ENCODE measurements at places on chromosomes 1 and 21.

- DNase-seq, result no peak
Measured at GRCh38 chr21:23963454-23963853, 1643.8 kb downstream of the MRPL39 start.

DNA sequence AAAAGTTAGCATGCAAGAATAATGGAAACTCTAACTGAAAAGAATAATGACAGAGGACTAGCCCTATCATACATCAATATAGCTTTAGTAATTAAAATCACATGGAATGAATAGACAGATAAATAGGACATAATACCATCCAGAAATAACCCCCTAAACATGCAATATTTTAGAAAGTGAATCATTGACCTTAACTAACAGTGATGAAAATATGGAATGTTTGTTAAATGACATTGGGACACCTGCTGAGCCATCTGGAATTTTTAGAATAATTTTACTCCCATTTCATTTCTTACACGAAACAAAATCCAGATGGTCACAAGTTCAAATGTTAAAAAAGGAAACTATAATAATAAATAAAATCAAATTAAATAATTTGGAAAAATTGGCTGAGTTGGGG is 53.1 kb upstream of the FMO3 start:
- no peak for DNase-seq

GRCh38 chr1:204711103-204711946 is 25.8 kb upstream of the LRRN2 start:
- no peak for DNase-seq

GRCh38 chr21:32494934-32495709 is 82.6 kb downstream of the EVA1C start:
- DNase-seq, result peak; percentile 28

DNA sequence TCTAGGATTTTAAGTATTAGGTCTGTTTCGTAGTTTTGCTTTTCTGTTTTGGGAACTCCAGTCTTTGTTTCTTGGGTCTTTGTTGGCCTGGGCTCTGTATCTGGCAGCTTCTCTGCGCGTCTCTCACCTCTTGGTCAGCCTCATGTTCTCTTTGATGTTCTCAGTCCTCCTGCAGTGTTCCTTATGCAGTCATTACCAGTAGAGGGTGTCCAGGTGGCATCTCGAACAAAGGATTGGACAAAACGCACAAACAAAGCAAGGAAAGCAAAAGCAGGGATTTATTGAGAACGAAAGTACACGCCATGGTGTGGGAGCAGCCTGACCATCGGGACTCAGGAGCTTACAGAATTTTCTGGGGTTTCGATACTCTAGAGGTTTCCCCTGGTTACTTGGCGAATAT is 133.7 kb upstream of the COL6A1 start:
- DNase-seq, result no peak

DNA sequence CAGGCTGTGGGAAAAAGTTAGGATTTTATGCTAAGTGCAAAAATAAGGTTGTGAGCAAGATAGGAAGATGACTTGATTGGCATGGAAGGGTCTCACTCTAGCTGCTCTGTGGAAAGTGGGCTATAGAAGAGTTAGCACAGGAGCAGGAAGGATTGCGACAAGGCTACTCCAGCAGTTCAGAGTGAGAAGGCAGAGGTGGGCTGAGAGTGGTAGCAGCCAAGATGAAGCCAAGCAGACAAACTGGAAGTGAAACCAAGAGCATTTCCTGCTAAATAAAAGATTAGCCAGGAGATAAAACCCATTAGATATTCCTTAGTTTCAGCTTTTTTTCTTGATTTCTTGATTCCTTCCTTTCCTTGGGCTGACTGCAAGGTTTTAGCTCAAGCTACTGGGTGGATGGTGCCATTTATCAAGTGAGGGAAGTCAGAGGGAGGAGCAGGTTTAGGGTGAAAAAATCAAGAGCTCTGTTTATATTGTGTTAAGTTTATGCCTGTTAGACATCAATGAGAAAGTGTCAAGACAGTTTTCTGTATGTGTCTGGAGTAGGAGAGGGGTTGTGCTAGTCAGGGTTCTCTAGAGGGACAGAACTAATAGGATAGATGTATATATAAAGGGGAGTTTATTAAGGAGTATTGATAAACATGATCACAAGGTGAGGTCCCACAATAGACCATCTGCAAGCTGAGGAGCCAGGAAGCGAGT is 33.1 kb upstream of the ZNF644 start:
- DNase-seq, result no peak

DNA sequence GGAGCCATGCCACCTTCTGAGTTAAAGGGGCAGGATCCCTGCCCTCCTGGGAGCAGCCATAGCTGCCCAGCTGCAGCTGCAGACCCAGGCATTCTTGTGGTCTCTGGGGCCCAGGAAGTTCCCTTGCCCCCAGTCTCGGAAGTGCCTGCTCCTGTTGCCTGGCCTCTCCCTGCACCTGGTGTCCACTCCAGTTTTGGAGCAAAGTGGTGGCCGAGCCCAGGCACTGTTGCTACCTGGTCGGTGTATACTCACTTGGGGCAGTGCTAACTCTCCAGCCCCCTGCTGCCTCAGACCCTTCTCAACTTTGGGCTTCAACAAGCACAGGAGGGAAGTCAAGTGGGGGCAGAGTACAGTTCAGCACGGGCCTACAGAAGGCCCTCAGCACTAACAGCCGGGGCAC is 352.9 kb upstream of the NCAM2 start:
- DNase-seq, result no peak

DNA sequence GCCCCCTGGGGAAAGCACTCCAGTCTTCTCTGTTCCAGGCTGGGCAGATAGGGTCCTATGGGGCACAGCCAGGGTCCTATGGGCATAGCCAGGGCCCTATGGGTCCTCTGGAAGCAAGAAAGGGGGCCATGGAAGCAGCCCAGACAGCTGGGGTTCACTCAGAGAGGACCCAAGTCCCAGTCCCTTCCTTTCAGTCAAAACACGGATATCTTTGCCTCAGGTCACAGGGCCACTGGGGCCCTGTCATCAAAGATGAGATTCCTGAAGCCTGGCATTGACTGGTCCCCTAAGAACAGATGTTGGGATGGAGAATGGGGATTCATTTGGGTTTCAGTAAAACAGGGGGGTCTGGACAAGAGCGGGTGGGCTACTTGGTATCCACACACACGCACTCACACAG is 8.5 kb downstream of the IGSF8 start:
- no peak for DNase-seq

DNA sequence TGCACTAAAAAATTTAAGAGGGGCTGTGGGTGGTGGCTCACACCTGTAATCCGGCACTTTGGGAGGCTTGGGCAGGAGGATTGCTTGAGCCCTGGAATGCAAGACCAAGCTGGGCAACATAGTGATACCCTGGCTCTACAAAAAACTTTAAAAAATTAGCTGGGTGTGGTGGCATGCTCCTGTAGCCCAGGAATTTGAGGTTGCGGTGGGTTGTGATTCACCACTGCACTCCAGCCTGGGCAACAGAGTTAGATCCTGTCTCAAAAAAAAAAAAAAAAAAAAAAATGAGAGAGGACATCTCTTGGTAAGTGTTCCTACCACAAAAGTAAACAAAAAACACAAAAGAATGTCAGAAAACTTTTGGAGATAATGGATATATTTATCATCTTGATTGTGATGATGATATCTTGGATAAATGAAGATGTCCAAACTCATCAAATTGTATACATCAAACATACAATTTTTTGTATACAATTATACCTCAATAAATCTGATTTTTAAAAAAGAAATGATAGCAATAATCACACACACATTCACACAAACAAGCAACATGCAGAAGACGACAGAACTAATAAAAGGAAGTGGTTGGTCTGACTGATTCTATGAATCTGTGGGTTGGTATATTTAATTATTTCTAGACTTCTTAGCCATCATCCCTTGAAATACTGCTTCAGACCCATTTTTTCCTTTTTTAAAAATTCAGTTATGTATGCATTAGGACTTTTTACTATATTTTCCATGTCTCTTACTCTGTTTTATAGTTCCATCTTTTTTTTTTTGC is 465.9 kb downstream of the PLA2G4A start:
- DNase-seq, result no peak

- DNase-seq, result no peak
Measured at GRCh38 chr1:40948741-40949443, 30.6 kb upstream of the CTPS1 start.

- no peak for DNase-seq
Measured at GRCh38 chr1:224196813-224197600, 14.0 kb downstream of the DEGS1 start.

- DNase-seq, result no peak
Measured at GRCh38 chr1:160104486-160104885, 6.1 kb upstream of the IGSF8 start.

DNA sequence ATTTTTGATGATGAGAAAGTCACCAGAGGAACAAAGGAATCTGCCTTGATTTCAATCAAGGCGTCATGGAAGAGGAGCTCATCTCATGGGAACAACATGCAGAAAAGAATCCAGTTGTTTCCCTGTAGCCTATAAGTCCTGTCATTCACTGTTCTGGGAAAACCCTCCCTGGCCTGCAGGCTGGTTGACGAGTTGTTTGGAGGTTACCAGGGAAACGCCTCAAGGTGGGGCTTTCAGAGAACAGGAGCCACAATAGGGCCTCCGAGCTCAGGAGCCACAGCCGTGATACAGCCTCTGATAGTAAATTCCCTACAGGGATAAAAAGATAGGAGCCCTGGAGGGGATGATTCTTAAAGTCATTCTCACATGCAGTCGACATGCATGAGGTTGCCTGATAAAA is 135.2 kb downstream of the PSMG1 start:
- DNase-seq, result no peak

DNA sequence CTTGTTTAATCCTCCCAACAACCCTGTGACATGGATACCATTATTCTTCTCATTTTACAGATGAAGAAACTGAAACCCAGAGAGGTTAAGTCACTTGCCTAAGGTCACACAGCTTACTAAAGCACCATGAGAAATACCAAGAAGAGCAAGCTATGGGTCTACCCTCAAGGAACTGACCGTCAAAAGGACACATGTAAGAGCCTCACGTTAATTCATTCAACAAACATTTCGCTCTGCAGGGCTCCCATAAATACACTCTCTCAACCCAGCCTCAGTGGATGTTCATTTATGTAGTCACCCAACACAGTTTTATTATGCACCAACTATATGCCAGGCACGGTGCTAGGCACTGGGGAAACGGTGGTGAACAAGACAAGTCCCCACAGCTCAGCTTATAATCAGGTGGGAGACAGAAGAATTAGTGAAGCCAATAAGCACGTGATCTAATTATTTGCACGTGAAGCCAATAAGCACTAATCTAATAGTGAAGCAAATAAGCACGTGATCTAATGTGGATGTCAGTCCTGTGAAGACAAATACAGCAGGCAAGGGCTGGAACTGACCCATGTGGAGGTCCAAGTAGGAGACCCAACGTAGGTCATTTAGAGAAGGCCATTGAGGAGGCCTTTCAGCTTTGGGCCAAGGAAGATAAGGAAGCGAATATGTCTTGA is 52.1 kb upstream of the ZBTB40 start:
- no peak for DNase-seq

DNA sequence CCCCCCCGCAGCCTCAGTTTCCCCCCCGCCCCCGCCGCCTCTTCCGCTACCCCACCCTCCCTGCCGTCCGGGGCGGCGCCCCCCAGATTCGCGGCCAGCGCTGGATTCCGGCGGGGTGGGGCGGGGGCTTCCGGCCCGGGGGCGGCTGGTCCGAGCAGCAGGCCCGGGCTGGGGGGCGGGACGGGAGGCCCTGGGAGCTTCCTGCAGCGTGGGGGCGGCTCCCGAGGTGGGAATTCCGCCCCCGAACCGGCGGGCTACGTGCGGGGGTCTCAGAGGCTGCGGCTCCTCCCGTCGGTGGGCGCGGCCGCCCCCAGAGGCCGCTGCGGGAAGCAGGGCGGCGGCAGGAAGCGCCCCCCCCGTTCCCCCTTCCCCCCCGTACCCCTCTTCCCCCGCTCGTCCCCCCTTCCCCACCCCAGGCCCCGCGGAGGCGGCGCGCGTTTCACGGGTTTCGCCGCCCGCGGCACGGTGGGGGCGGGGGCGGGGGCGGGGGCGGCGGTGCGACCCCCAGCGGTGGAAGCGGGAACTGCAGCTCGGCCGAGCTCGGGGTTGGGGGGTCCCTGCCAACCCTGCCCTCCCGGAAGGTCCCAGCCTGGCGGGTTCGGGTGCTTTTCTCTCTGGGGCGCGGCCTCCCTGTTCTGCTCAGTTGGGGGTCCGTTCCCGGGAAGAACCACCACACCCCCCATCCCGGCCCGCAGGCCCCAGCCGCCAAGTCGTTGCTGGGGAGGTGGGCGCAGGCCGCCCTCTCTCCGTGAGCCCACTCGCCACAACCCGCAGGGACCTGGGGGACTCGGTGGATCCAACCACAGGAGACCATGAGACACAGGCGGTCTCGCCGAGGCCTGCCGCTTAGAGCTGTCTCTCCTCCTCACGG is 76.3 kb downstream of the MORN1 start:
- no peak for DNase-seq

GRCh38 chr1:93518516-93518915 is 70.6 kb downstream of the FNBP1L start:
- no peak for DNase-seq

DNA sequence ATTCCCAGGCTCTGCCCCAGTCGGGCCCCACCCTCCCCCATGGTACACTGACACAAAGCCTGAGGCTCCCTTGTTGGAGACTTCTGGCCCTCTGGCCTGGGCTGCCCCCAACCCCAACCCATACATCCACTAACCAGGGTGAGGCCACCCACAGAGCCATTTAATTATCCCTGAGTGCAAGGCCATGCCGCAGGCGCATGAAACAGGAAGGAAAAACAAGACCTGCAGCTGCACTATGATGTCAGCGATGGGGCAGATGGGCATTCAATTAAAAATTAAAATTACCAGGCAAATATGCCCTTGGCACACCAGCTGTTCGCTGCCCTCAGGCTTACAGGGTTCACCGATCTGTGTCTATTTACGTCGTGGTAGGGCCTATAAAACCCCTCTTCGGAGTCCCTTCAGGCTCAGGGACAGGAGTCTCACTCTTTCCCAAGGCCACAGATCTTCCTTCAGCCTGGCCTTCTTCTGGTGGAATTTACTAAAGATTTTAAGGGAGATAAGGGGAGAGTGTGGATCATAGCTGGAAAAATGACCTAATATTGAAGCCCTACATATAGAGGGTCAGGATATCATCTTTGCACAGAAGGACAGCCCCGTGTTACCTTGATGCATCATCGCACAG is 29.6 kb upstream of the RGS16 start:
- no peak for DNase-seq

DNA sequence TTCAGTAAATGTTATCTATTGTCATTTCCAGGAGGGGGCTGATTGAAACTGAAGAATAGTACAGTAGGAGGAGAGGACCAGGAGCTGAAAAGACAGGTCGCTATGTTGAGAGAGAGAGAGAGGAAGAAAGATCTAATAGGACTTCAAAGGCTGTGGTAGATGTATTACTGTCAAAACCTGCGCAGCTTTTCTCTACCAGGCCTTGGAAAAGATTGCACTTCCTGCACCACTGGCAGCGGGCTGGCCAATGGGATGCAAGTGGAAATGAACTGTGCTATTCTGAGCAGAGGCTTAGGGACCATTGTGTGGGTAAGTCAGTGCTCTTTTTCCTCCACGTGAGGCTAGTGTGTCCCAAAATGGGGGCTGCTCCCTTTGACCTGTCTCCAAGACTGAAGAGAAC is 47.1 kb downstream of the MDM4 start:
- no peak for DNase-seq

GRCh38 chr1:98360864-98361263 is 300.7 kb upstream of the SNX7 start:
- no peak for DNase-seq

- DNase-seq, result no peak
Measured at GRCh38 chr1:51421964-51422363, 91.6 kb upstream of the TTC39A start.
